IPS DF 6.9 (cell line): ENCODE measurements at places on chromosomes 6 and 20.

GRCh38 chr20:24980291-24981053, 12.1 kb downstream of the APMAP start:
- no peak for DNase-seq

DNA sequence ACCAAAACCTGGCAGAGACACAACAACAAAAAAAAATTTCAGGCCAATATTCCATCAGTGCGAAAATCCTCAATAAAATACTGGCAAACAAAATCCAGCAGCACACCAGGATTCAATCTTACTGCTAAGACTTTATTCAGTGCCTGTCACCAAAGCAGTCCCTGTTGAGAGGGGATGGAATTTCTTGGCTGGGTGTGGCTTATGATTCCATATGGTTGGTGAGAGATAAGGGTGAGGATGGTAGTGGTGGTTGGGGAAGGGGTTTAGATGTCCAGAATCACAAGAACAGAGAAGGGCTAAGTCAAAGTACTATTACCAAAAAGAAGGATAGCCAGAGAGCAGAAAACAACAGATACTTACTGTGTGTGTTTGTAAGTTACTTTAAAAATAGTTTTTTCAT, 152.8 kb upstream of the SLC35B3 start:
- no peak for DNase-seq

DNA sequence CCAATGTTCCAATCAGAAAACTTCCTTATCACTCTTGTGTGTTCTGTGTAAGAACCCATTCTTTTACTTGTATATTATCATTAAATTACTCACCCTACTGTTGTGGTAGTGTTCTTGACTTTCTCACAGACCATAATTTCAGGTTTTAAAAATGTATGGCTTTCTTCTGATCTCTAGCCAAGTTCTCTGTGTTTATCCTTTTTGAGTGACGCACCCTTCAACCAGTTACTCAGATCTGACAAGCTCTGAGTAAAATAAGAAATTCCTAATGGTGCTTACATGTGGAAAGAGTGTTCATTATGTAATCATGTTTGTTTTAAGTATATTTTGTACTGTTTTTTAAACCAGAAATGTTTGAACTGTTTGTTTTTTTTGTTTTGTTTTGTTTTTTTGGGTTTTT, 11.0 kb downstream of the TBPL1 start:
- DNase-seq, result no peak

DNA sequence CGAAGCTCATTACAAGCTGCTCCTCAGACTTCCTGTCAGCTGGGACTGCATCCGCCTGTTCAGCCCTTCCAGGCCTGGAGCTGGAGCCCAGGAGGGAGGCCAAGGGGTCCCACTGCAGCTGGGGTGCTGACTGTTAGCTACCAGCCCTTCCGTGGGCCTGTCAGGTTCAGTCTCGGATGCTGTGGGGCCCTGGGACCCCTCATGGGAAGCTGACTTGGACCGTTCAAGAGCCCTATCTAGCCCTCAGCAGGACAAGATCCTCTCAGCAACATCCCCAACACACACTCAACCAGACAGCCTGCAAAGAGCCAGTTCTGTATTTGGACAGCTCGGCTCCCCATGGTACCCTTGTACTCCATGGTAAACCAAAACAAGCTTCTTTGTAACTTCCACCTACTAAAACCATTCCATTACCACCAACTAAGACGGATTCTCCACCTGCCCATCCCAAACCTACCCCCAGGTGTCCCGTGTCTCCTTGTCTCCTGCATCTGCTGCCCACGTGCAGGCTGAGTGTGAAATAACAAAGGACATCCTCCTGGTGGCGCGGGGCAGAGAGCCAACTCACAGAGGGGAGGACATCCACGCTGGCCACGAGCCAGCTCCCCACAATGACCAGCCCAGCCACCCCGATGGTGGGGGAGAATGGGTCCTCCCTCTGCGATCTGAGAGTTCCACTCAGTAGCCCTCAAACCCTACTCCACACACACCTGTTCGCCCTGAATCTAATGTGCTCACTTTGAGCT, 111.2 kb downstream of the TAF4 start:
- no peak for DNase-seq

GRCh38 chr6:7998103-7998725, 66.0 kb downstream of the BLOC1S5 start:
- no peak for DNase-seq
